ENCODE measurements at places on chromosomes 16 and 17. TPM values are rescaled to one million over a fixed set of nuclear protein-coding genes. Genes with fewer than 3 reads are reported as not detected.
A peak's percentile ranks its signal among the peaks of the same experiment; 100 is the strongest.

GRCh38 chr16:79417601-79418008, 182.9 kb downstream of the MAF start:
- no peak for DNase-seq

DNA sequence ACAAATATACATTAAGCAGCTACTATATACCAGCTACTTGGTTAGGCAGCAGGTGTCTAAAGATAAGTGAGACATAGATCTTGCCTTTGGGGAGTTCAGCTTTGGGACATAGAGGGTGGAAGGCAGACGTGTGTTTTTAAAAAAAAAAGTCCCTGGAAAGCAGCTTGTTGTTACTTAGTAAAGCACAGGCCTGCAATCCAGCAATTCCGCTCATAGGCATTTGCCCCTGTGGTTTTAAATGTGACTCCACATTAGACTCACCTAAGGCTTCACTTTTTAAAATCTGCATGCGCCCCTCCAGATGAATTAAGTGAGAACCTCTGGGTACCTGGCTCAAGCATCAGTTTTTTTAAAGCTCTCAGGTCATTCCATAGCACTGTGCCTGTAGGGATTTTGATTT, 7.2 kb upstream of the MLYCD start:
- no peak for DNase-seq

DNA sequence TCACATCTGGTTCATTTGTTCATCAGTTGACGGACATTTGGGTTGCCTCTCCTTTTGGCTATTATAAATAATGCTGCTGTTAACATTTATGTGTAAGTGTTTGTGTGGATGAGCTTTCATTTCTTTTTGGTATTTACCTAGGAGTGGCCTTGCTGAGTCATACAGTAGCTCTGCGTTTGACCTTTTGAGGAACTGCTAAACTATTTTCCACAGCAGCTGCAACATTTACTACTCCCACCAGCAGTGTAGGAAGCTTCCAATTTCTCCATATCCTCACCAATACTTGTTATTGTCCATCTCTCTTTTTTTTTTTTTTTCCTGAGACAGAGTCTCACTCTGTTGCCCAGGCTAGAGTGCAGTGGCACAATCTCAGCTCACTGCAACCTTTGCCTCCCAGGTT, 20.7 kb upstream of the PLCG2 start:
- peak; percentile 60 for DNase-seq

The TP53I13 gene
- total RNA-seq, result 52.3 TPM

The B4GALNT2 gene
- total RNA-seq, result 1.2 TPM

The CACNG3 gene
- total RNA-seq, result not detected

The FLYWCH2 gene
- total RNA-seq, result 39.9 TPM

DNA sequence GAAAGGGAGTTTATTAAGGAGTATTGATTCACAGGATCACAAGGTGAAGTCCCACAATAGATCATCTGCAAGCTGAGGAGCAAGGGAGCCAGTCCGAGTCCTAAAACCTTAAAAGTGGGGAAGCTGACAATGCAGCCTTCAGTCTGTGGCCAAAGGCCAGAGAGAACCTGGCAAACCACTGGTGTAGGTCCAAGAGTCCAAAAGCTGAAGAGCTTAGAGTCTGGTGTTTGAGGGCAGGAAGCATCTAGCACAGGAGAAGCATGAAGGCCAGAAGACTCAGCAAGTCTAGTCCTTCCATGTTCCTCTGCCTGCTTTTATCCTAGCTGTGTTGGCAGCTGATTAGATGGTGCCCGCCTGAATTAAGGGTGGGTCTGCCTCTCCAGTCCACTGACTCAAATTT, 193.0 kb downstream of the KIF2B start:
- DNase-seq, result no peak

GRCh38 chr17:62974788-62975187, 8.8 kb downstream of the TANC2 start:
- DNase-seq, result no peak

DNA sequence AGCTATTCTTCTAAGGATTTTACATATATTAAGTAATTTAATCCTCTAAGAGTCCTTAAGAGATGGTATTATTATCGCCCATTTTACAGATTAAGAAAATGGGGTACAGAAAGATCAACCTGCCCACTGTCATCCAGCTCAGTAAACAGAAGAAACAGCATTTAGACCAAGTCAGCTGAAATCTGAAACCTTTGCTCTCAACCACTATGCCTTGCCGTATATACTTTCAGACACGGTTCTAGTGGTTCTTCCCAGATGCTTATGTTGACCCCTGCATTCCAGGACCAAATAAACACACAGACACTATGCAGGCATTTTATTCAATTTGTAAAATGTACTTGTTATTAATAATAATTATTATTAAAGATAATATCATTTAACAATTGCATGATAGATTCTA, 854.8 kb downstream of the KCNJ2 start:
- DNase-seq, result no peak

DNA sequence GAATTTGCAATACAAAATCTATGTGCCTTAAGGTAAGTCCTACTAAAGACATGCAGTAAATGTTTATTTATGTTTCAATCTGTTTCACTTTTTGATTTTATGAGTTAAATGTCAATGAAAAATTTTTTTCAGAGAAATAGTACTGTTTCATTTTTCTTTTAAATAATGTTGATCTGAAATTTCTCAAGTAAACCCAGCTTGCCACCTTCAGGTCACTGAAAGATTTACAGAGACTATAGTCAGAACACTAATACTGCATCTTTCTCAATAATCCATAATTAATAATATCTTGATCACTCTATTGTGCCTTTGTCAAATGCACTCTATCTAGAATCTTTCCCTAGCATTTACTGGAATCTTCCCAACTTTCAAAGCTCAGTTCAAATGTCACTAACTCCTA, 6.5 kb upstream of the DHX40 start:
- DNase-seq, result peak; percentile 21

DNA sequence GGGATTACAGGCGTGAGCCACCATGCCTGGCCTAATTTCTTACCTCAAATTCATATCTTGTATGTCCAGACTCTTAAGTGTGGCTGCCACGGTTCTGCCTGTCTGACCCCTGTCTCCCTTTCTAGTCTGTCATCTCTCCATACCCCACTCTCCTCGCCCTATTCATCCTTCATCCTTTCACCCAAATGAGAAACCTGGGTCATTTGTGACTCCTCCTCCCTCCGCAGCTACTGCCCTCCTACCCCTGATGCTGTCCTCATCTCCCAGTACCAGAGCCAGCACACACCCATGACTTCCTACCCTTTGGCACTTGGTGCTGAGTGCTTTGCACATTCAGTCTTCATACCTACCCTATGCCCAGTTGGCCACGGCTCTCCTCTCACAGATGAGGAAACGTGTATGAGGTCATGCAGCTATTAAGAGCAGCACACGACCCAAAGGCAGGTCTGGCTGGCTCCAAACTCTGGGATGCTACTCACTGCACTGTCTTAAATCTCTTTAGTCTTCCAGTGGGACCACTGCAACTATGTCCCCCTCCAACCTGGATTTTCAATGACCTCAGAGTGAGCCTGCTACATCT, 1.6 kb downstream of the SPATA32 start:
- no peak for DNase-seq

- no peak for DNase-seq
Observed at GRCh38 chr17:71503710-71504465, 616.9 kb upstream of the SOX9 start.

GRCh38 chr17:63701868-63702720, 2.2 kb upstream of the LIMD2 start:
- DNase-seq, result no peak

DNA sequence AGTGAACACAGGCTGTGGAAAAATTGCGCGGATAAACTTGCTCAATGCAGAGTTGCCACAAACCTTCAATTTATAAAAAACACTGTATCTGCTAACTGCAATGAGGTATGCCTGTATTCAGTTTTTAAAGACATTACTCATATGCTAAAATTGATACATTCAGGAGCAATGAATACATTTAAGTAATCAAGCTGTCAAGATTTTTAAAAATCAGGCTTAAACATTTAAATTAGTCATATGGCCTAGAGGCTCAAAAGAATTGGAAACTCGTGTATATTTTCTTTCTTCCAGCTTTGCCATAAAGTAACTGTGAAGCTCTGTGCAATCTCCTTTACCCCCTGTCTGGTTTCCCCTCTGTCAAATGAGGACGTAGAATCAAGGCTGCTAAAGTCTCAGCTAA, 4.1 kb downstream of the SYNRG start:
- DNase-seq, result no peak

Measured in renal cortical epithelial cell (primary cell).